ENCODE measurements at places on chromosomes 3 and 15.

GRCh38 chr15:36161771-36162212 is 417.6 kb upstream of the CDIN1 start:
- DNase-seq, result no peak

GRCh38 chr3:79531566-79532295 is 236.1 kb downstream of the ROBO1 start:
- DNase-seq, result no peak

DNA sequence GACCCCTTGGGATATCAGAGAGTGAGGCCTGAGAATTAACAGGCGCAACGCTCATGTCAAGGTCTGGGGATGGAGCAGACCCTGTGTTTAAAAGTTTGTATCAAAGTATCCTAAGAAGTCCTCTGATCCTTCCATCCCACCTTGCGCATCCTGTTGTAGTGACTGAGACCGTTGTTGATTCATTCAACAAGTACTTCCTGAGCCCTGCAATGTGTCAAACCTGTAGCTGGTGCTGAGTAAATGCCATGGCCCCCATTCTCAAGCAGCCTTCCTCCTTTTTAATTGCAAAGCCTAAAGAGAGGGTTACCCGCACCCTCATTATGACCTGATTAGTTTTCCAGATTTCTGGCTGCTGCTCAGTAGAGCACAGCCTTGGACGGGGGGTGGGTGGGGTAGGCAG is 46.4 kb downstream of the RPLP1 start:
- DNase-seq, result no peak

DNA sequence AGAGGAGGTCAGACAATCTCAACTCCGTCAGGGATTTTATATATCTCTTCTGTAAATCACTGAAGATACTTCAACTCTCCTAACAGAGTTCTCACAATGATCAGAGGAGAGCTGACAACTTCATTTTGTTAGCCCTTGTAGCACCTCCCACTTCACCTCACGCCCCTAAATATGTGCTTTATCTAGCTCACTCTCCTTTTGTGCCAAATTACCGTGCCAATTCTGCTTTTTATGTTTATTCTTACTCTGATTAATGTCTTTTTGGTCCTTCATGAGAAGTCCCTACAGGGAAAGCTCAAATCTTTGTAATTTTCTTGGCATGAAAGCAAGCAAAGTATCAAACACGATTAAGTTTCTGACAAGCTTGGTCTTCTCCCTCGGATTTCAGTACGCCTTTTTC is 636.1 kb upstream of the NAALADL2 start:
- DNase-seq, result no peak

DNA sequence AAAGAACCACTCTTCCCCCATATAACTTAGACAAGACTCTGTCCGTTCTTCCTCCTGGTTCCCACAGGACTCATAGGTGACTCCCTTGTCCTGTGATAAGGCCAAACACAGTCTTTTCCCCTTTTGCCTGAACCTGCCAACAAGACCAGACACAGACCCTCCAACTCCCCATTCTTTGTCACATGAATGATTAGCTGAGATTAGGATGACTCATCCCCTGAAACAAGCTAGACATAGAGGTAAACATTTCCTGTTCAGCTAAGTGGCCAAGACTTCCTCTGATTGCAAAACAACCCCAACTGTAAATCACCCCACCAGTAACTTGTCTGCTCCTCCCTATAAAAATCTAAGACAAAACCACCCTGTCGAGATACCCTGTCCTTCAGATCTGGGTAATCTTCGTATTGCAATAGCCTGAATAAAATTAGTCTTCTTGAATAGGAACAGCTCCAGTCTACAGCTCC is 11.4 kb upstream of the HTR3E start:
- no peak for DNase-seq
